ENCODE measurements at places on chromosomes 13 and 19. TPM values are rescaled to one million over a fixed set of nuclear protein-coding genes. Genes with fewer than 3 reads are reported as not detected.

GRCh38 chr19:2060884-2061494, 9.9 kb upstream of the MKNK2 start:
- no peak for DNase-seq

DNA sequence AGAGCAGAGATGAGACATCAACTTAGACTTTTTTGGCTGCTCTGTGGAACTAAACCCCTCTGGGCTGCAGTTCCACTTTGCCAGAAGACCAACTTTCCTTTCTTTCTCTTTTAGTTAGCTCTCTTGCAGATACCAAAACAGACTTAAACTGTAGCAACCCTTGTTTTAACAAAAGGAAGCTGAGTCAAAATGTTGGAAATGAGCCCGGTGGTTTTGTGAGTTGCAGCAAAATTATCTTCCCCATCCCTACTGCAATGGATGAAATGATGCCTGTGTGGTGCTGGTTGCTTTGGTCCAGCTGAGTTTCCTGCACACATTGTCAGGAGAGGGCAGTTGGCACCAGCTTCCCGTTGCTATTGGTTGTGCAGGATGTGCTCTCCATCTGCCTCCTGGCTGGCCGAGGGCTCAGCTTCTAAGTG, 115.3 kb downstream of the LRCH1 start:
- peak; percentile 19 for DNase-seq

GRCh38 chr19:35034588-35035382, 4.5 kb downstream of the SCN1B start:
- no peak for DNase-seq

DNA sequence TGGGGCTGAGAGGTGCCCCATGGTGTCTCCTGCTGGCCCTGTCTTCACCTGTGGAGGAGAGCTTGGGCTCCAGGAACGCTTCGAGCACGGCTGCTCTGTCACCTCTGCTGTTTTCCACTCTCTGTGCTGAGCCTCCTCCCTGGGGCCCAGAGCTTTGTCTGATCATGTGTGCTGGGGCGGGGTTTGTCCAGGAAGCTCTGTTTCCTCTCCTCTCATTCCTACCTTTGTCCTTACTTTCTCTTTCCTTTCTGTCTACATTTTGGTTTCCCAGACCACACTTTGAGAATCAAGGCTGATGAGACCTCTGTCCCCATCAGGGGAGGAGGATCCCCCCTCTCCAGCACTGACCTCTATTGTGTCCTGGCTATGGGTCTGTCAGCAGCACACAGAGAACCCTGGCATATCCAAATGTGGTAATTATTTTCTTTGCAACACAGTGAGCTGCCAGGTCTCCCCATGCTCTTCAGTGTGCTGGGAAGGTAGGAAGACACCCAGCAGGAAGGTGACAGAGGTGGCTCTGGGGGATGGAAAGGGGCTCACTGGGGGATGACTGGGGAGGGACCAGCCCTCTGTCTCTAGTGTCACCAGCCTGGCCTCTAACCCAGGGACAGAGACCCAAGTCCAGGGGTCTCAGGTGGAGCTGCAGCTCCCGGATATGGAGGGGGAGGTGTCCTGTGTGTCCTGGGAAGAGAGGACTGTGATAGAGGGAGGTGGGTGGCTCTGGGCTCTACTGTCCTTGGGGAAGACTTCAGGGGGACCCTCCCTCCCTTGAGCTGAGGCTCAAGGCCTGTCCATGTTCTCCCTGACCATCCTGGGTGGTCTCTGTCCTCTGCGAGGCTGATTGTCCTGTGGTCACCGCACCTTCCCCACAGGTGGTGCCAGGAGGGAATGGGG, at the start of gene CEACAM1:
CEACAM1 (minus strand) TSS at position 128 of the 894 bp plus-strand sequence; CDS start at position 21, 107 bp downstream.
- no peak for DNase-seq

DNA sequence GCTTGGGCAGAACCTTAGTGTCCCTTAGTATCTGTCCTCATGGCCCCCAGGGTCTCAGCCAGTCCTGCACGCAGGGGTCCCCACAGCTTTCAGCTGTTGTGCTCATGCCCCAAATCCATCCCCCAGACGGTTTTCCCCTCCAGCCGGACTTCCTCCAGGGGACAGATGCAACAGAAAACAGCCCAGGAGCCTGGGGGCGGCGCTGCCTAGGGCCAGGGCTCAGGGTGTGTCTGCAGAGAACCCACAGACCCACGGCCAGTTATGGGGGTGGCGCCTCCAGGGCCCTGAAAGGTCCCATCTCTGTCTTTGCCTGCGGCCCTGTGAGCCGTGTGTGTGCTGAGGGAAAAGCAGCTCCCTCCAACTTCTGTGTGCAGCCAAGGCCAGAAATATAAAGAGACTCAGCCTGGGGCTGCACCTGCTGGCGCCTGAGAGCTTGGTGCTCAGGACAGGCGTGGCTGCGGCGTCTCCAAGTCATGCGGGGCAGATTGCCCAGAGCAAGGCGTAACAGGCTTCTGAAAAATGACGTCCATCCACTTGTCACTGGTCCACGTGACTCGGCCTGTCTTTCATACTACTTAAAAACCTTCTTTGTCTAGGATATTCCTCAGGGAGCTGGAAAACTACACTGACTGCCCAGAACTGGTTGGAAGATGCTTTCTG, 22.1 kb upstream of the F7 start:
- no peak for DNase-seq

The SPTBN4 gene
- 6.2 TPM for total RNA-seq

The DNASE2 gene
- 20.9 TPM for total RNA-seq

The ZNF844 gene
- 28.1 TPM for total RNA-seq

The CLEC17A gene
- total RNA-seq, result not detected

GRCh38 chr13:50167224-50167947, 152.1 kb downstream of the KCNRG start:
- DNase-seq, result no peak

DNA sequence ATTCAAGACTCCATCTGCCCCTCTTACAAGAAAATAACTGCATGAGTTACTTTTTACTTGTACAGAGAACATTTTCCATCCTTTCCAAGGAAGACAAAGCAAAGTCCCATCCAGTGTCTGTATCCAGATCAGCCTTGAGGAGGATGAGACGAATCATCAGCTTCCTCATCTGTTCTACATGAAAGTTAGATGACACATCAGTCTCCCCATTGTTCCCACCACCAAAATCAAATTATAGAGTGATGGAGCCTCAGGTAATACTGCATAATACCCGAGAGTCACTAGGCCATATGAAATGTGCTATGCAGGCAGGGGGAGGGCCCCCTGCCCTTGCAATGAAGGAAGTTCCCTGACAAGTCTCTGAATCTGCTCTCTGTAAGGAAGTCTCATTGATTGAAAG, 1244.6 kb upstream of the SLC10A2 start:
- DNase-seq, result no peak

- DNase-seq, result no peak
Measured at GRCh38 chr19:6103894-6104293, 6.4 kb downstream of the RFX2 start.

GRCh38 chr13:21898459-21898858, 227.6 kb downstream of the FGF9 start:
- no peak for DNase-seq

- no peak for DNase-seq
Measured at GRCh38 chr13:23500849-23501248, 67.3 kb upstream of the SACS start.

- DNase-seq, result no peak
Measured at GRCh38 chr19:31578326-31578725, 229.1 kb upstream of the TSHZ3 start.

DNA sequence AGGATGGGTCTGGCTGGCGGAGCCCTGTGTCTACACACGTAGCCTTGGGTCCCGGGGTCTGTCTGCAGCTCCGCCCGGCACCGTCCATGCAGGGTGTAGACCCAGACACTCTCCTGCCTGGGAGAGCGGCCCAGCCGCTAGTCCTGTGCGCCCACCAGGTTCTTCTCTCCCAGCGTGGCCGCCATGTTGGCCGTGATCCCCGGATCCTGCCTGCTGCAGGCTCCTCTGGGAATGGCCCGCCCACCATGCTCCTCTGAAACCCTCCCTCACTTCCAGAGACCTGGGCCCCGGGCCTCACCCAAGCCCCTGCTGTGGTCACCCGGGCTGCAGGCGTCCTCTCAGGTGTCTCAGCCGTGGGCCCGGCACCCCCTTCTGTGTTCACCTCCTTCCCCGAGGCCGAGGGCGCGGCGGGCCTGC, 57.7 kb upstream of the MCF2L start:
- DNase-seq, result no peak

GRCh38 chr13:30618186-30618929, 638 bp downstream of the USPL1 start:
- DNase-seq, result peak; percentile 23

GRCh38 chr13:38647312-38647711, 39.6 kb upstream of the FREM2 start:
- no peak for DNase-seq

DNA sequence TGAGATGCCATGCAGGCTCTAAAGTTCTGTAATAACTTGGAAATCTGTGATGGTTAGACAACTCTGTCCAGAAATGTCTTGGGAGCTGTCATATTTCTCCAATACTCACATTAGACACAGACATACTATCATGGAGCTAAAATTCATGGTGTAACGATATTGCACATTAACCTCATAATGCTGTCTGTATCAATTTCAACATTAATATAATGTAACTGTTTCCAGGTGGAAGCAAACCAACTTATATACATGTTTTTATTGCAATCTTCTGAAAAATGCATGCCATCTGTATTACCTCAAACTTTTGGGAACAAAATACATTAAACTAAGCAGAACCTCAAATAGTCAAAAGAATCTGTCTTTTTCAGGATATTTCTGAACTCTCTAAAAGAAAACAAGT, 14.7 kb upstream of the SPART start:
- DNase-seq, result no peak

DNA sequence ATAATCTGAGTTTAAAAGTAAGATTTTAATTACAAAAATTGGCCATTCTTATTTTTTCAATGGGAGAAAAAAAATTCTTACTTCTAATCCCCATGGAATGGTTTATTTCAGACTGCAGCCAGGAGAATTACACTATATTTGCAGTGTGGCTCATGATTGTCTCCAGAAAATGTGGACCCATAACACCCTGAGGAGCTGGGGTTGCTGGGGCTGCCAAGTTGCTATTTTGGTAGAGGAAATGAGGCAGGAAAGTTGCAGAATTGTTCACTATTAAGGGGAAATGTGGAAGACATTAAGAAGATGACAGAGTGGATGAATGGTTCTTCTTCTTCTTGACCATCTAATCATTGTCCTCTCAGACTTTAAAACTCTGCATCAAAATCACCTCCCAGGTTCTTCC, 4.6 kb upstream of the SCEL start:
- no peak for DNase-seq

The ABHD8 gene
- total RNA-seq, result 24.0 TPM
